ENCODE measurements at places on chromosomes 16 and 17. TPM values are rescaled to one million over a fixed set of nuclear protein-coding genes. Genes with fewer than 3 reads are reported as not detected.

CSH2 gene
- not detected for total RNA-seq

ZSWIM7 gene
- 47.7 TPM for total RNA-seq

ANKRD40CL gene
- total RNA-seq, result not detected

ITPRIPL2 gene
- 18.3 TPM for total RNA-seq

GUCY2D gene
- not detected for total RNA-seq

KRT24 gene
- not detected for total RNA-seq

CMTM2 gene
- total RNA-seq, result not detected

CD7 gene
- not detected for total RNA-seq

PIRT gene
- not detected for total RNA-seq

TUBG2 gene
- total RNA-seq, result 25.6 TPM

MED9 gene
- 19.1 TPM for total RNA-seq

ABI3 gene
- total RNA-seq, result not detected

CCT6B gene
- 0.80 TPM for total RNA-seq

ZG16 gene
- not detected for total RNA-seq

TBC1D3E gene
- total RNA-seq, result not detected

DNAH3 gene
- 0.22 TPM for total RNA-seq

ARL4D gene
- total RNA-seq, result 36.6 TPM

OTOP3 gene
- total RNA-seq, result not detected

PLCG2 gene
- 3.5 TPM for total RNA-seq

DOC2B gene
- total RNA-seq, result 0.94 TPM

CDRT15L2 gene
- total RNA-seq, result not detected

MYH1 gene
- not detected for total RNA-seq

TRAP1 gene
- total RNA-seq, result 143 TPM

SLC9A5 gene
- 1.4 TPM for total RNA-seq

CHTF8 gene
- 102 TPM for total RNA-seq

HCRT gene
- not detected for total RNA-seq

ITGA2B gene
- total RNA-seq, result 1.2 TPM

ASPHD1 gene
- 27.5 TPM for total RNA-seq

ENPP7 gene
- not detected for total RNA-seq

MAPT gene
- total RNA-seq, result 2.1 TPM

CACNA1G gene
- 5.3 TPM for total RNA-seq

FOXL1 gene
- total RNA-seq, result 1.2 TPM

CETP gene
- not detected for total RNA-seq

MFSD11 gene
- total RNA-seq, result 21.6 TPM

HEATR9 gene
- not detected for total RNA-seq

TMC5 gene
- 5.4 TPM for total RNA-seq

MYH13 gene
- not detected for total RNA-seq

VKORC1 gene
- 141 TPM for total RNA-seq

UTS2R gene
- not detected for total RNA-seq

TMC8 gene
- total RNA-seq, result 0.41 TPM
